ENCODE measurements at places on chromosomes 5 and 9. TPM values are rescaled to one million over a fixed set of nuclear protein-coding genes. Genes with fewer than 3 reads are reported as not detected.

Gene ADRA1B
- not detected for total RNA-seq

- H3K27ac ChIP-seq, result no peak overlapping the region
- H3K27me3 ChIP-seq, result peaks cover 4% of the 10 kb centered on the region
- H3K36me3 ChIP-seq, result peaks cover 4% of the 10 kb centered on the region
- peaks cover 15% of the 10 kb centered on the region for H3K4me1 ChIP-seq
- DNase-seq, result no peak
- H3K4me3 ChIP-seq, result no peak overlapping the region
These were observed 71.7 kb downstream of the ADAMTS2 start for GRCh38 chr5:179273441-179274145.

Gene CCNI2
- total RNA-seq, result not detected

GRCh38 chr5:176692326-176692725 lies 45.0 kb downstream of the TSPAN17 start:
- no peak for DNase-seq
- H3K27me3 ChIP-seq, result peaks cover 26% of the 10 kb centered on the region
- no peak overlapping the region for H3K4me3 ChIP-seq
- peaks cover 25% of the 10 kb centered on the region for H3K4me1 ChIP-seq
- no peaks in the 10 kb centered on the region for H3K36me3 ChIP-seq
- H3K27ac ChIP-seq, result no peak overlapping the region

DNA sequence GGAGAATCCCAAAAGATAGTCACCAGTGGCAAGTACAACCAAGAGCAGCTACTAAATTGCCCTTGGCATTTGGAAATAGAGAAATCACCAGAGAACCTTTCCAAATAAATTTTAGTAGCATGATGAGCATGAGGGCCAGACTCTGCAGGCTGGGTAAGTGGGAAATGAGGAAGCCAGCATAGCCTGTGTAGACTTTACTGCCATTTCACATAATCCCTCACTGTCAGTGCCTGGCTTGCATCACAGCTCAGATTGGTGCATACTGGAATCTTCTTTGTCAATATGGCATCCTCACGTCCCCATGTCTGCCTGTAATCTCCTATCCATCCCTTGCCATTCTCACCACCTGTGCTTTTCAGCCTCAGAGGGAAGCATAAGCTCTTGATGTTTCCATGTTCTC lies 14.5 kb downstream of the GRAMD2B start:
- no peak for DNase-seq
- peaks cover 14% of the 10 kb centered on the region for H3K36me3 ChIP-seq
- H3K4me1 ChIP-seq, result peaks cover 11% of the 10 kb centered on the region
- H3K4me3 ChIP-seq, result no peak overlapping the region

- no peaks in the 10 kb centered on the region for H3K4me1 ChIP-seq
- DNase-seq, result no peak
- H3K27ac ChIP-seq, result no peak overlapping the region
- H3K4me3 ChIP-seq, result no peak overlapping the region
- peaks cover 2% of the 10 kb centered on the region for H3K27me3 ChIP-seq
These were observed 733.4 kb downstream of the TLE4 start for GRCh38 chr9:80305136-80305535.

- DNase-seq, result no peak
- no peaks in the 10 kb centered on the region for H3K27me3 ChIP-seq
These were observed 31.3 kb downstream of the TNFSF15 start for GRCh38 chr9:114774524-114774923.

DNA sequence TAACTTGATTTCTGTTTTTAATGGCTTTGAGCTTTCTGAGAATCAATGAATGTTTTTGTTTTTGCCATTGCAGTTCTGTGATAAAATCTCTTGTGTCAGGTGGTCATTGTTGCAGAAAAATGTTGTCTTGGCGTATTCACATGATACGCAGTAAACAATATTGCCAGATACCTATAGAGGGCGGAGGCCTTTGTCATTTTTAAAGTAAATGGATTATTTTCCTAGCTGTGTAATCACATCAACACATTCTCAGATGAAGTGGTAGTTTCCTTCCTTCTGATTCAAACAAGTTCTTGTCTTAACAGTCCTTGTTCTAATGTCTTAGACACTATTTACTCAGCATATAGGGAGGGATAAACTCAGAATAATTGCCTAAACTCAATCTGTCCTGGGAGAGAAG lies 109.9 kb upstream of the DAB2 start:
- H3K36me3 ChIP-seq, result no peaks in the 10 kb centered on the region
- H3K27ac ChIP-seq, result no peak overlapping the region
- no peak for DNase-seq
- H3K4me3 ChIP-seq, result no peak overlapping the region
- H3K4me1 ChIP-seq, result peaks cover 7% of the 10 kb centered on the region
- H3K27me3 ChIP-seq, result peaks cover 4% of the 10 kb centered on the region

Gene CA9
- total RNA-seq, result 1.5 TPM

GRCh38 chr5:176371621-176372539 lies 6.6 kb downstream of the ARL10 start:
- peaks cover 5% of the 10 kb centered on the region for H3K27me3 ChIP-seq
- H3K4me3 ChIP-seq, result no peak overlapping the region
- peaks cover 15% of the 10 kb centered on the region for H3K36me3 ChIP-seq
- no peaks in the 10 kb centered on the region for H3K4me1 ChIP-seq

Gene RASEF
- total RNA-seq, result 0.28 TPM

DNA sequence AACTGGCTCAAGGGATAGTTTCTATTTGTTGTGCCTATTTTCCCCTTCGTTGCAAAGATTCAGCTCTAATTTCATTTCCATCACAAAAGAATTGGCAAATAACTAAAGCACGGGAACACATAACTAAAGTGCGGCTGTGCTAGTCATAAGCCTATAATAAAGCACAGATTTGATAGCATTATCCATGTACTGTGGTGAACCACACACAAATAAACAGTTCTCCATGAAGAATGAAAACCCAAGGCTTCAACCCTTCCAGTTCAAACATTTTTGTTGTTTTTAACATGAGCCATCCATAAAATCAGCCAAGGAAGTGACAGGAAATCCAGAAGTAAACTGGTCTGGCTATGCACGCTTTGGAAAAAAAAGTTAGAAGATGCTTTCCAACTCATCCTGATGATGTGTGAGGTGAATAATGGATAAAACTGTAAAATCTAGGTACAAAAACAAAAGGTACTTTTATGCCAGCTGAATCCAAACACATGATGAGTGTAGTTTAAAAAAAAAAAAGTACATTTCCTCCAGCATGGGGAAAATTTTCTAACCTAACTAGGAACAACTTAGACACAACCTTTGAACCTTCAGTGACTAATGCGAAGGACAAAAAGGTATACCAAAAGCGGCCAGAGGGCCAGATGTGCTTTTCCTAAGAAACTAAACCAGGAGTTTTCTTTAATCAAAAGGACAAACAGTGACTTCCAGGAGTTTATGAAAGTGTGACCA lies 10.2 kb downstream of the ZNF608 start:
- H3K27ac ChIP-seq, result peak overlapping the region; percentile 69
- DNase-seq, result no peak
- no peaks in the 10 kb centered on the region for H3K36me3 ChIP-seq
- H3K27me3 ChIP-seq, result peaks cover 2% of the 10 kb centered on the region
- H3K4me1 ChIP-seq, result peaks cover 70% of the 10 kb centered on the region

DNA sequence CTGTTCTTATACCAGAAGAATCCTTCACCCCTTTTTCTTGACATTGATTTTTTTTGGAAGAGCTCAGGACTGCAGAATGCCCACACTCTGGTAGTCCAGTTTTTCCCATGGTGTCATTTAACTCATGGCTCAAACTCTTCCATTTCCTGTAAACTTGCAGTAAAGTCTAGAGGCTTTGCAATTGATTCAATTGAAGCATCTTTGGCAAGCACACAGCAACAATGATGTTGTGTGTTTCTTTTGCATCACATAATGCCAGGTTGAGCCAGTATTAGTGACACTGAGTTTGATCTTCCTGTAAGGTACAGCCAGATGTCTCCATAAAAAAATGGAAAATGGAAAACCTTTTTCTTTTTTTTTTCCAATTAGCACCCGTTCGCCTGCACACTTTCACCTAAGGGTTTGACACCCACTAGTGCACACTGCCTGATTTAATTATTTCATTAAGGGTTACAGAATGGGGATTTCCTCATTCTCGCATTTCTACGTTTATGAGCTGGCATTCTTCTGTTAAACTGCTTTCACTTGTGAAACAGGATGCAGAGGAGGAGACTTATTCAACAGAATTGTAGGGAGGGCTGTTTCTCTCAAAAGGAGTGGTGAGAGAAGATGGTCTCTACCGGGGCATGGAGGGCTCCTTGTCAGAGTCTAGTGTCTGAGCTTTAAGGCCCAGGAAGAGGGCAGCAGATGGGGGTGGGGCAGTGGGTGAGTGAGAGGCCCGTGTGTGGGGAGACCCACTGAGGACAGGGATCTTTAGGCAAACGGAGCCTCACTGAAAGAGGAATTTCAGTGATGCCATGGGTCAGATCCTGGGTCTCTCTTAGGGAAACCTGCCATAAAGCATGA lies 2.2 kb upstream of the S1PR3 start:
- H3K4me1 ChIP-seq, result peaks cover 29% of the 10 kb centered on the region
- peaks cover 5% of the 10 kb centered on the region for H3K27me3 ChIP-seq
- no peak for DNase-seq
- H3K36me3 ChIP-seq, result no peaks in the 10 kb centered on the region

GRCh38 chr5:109516390-109516789 lies 106.6 kb upstream of the PJA2 start:
- H3K27ac ChIP-seq, result no peak overlapping the region
- H3K4me1 ChIP-seq, result peaks cover 17% of the 10 kb centered on the region
- H3K27me3 ChIP-seq, result no peaks in the 10 kb centered on the region

All from endothelial cell (in vitro differentiated cells).